ENCODE measurements at places on chromosomes 7 and 10. TPM values are rescaled to one million over a fixed set of nuclear protein-coding genes. Genes with fewer than 3 reads are reported as not detected.
A peak's percentile ranks its signal among the peaks of the same experiment; 100 is the strongest.

AZGP1 gene
- total RNA-seq, result not detected

SLC26A4 gene
- 0.08 TPM for total RNA-seq

DNA sequence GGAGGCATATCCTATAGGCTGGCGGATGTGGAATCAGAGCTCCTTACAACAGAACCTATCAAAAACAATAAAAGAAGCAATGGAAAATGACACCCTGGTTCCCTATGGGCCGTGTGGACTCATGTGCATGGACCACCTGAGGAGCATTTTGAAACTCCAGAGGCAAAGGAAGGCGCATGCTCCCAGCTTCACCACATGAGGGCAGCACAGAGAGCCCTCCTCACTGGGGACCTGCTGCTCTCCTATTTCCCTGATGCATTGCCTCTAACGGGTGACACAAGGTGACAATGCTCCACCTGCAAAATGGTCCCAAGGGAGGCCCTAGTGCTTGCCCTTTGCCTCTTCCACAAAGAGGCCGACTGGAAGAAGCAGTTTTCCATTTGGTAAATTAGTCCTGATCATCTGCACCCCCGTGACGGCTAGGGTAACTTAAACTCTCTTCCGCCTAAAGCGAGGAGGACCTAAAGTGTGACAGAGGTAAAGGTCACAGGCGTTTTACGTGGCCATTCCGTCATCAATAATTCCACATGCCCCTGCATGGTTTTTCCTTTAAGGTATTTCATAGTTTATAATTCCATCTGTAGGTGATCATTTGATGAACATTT is 67.7 kb downstream of the GPAM start:
- DNase-seq, result peak; percentile 49

- DNase-seq, result no peak
These were observed 2.6 kb upstream of the ZNRF2 start for GRCh38 chr7:30281791-30282190.

DNA sequence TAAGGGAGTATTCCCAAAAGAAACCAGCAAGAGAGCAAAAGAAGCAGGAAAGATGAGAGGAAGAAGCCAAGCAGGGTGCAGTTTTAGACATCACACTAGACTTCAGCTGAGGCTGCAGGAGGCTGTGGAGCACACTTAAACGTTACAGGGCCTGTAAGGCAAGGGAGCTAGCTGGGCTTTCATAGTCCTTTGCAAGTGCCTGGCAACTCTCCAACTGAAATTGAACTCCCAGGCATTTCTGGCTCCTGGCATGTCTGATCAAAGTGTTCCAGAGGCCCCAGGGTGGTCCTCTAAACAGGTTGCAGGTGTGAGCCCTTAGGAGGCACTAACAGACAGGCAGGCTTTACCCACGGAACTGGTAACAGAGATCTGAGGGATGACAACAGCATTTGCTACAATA is 750.2 kb downstream of the XPNPEP1 start:
- no peak for DNase-seq

- DNase-seq, result no peak
These were observed 82.6 kb downstream of the DNMBP start for GRCh38 chr10:99926925-99927720.

DNA sequence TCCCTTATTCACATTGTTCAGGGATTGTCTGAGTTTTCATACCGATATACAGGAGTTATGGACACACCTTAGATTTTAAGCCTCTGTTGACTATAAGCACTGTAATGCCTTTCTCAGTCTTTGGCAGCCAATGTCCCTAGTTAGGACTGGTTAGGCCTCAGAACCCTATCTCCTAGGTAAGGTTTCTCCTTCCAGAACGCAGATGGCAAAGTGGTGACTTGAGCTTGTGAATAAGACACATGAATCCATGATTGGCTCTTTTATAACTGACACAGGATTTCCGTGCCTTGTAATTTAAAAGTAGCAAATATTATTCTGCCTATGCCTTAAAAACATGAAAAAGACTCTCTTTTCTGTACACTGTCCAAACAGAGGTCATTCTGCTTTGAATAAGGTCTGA is 12.5 kb upstream of the RNF148 start:
- DNase-seq, result no peak

GRCh38 chr7:14902589-14903067 is at the start of gene DGKB:
Gene DGKB, minus strand, starts transcription at chr7:14902751.
- no peak for DNase-seq

DNA sequence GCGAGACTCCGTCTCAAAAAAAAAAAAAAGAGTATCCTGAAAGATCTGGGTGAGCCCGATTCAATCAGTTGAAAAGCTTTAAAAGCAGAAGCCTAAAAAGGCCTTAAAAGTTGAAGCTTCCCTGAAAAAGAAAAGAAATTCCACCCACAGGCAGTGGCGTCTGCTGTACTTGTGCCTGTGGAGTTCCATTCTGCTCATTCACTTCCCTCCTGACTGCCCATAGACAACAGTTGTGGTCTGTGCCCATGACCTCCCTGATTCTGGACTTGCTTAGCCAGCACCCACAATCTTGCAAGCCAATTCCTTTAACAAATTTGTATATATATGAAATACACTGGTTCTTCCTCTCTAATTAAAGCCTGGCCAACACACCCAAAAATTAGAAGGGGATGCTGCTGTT is 141.7 kb downstream of the DLG5 start:
- DNase-seq, result no peak

GRCh38 chr10:47190301-47190700 is 109.7 kb upstream of the GDF10 start:
- no peak for DNase-seq

- no peak for DNase-seq
These were observed 244.8 kb upstream of the TCERG1L start for GRCh38 chr10:131556061-131556896.

GRCh38 chr7:91668217-91668616 is 212.3 kb downstream of the MTERF1 start:
- DNase-seq, result no peak

- no peak for DNase-seq
These were observed 337.0 kb downstream of the PTEN start for GRCh38 chr10:88200312-88201032.

Data from CD8-positive, alpha-beta T cell (primary cell).